ENCODE measurements at places on chromosomes 13 and 19.

- DNase-seq, result no peak
Measured at GRCh38 chr13:37613236-37613635, 14.7 kb upstream of the POSTN start.

GRCh38 chr13:105016266-105016665, 1519.2 kb downstream of the EFNB2 start:
- no peak for DNase-seq

GRCh38 chr19:18428173-18428786, 9.1 kb downstream of the SSBP4 start:
- DNase-seq, result no peak

GRCh38 chr13:65026505-65026904, 2203.6 kb downstream of the PCDH9 start:
- DNase-seq, result no peak

Measured in central memory CD4-positive, alpha-beta T cell (primary cell).